ENCODE measurements at places on chromosomes 7 and 10.
A peak's percentile ranks its signal among the peaks of the same experiment; 100 is the strongest.

GRCh38 chr10:21912625-21913024 is 90.9 kb downstream of the DNAJC1 start:
- DNase-seq = no peak

GRCh38 chr10:79357180-79357579 is 9.9 kb downstream of the PPIF start:
- DNase-seq = peak; percentile 58

GRCh38 chr10:84095811-84096497 is 43.4 kb upstream of the GHITM start:
- no peak for DNase-seq

- no peak for DNase-seq
These were observed 130.7 kb downstream of the ADRA2A start for GRCh38 chr10:111207500-111207899.

GRCh38 chr7:103420857-103421384 is 25.1 kb downstream of the SLC26A5 start:
- no peak for DNase-seq

- no peak for DNase-seq
These were observed 4.3 kb upstream of the OR13A1 start for GRCh38 chr10:45319702-45320101.

DNA sequence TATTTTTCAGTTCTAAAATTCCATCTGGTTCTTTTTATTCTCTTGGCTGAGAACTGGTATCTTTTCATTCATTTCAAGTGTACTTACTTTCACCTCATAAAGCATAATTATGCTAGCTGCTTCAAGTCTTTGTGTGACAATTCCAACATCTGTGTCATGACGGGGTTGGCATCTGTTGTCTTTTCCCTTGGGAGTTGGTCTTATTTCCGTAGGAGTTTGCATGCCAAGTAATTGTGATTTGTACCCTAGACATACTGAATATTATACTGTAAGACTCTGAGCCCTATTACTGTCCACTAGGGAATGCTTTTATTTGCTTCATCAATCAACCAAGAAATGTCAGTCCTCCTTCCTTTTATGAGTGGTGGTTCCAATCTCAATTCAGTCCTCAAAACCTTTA is 24.6 kb upstream of the HUS1 start:
- no peak for DNase-seq

- DNase-seq = no peak
These were observed 199.5 kb upstream of the NFE2L3 start for GRCh38 chr7:25952261-25953057.

GRCh38 chr10:79385804-79386531 is 38.7 kb downstream of the PPIF start:
- DNase-seq = no peak

DNA sequence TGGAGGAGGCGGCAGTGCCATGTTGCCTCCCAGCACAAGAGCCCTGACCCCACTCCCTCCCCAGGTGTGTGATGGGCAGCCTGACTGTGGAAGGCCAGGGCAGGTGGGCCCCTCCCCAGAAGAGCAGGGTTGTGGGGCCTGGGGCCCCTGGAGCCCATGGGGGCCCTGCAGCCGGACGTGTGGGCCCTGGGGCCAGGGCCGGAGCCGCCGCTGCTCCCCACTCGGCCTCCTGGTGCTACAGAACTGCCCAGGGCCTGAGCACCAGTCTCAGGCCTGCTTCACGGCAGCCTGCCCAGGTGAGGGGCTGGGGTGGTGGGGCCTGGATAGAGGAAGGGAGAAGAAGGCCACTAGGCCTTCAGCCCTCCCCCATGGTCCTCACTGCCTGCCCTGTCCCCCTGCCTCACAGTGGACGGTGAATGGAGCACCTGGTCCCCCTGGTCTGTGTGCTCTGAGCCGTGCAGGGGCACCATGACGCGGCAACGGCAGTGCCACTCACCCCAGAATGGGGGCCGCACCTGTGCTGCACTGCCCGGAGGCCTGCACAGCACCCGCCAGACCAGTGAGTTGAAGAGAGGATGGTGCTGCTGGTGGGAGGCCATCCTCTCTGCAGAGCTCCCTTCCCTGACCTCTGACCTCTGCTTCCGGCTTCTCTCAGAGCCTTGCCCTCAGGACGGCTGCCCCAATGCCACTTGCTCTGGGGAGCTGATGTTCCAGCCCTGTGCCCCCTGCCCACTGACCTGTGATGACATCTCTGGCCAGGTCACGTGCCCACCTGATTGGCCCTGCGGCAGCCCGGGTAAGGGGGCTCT is 18.2 kb upstream of the ZNF467 start:
- no peak for DNase-seq

DNA sequence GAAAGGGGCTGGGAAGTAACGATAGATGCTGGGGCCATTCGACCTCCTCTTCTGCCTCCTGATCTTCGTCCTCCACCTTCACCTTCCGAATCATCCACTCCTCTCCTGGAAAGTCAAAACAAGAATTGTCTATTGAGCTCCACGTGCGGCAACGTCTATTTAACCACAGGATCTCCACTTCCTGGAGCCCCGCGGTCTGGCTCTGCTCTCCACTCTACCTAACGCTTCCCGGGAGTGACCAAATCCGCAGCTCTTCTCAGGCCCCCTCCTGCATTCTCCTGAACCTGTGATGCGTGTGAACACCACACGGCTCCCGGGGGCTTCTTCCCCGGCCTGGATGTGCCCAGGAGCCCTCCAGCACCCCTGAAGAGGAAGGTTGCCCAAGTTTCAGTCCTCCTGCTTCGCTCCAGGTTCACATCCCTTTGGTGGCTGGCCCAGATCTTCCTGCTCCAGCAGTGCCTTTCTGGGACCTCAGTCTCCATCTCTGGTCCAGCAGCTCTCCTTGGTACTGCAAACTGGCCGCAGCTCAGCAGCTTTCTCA is 7.2 kb downstream of the ZNF467 start:
- DNase-seq = no peak

DNA sequence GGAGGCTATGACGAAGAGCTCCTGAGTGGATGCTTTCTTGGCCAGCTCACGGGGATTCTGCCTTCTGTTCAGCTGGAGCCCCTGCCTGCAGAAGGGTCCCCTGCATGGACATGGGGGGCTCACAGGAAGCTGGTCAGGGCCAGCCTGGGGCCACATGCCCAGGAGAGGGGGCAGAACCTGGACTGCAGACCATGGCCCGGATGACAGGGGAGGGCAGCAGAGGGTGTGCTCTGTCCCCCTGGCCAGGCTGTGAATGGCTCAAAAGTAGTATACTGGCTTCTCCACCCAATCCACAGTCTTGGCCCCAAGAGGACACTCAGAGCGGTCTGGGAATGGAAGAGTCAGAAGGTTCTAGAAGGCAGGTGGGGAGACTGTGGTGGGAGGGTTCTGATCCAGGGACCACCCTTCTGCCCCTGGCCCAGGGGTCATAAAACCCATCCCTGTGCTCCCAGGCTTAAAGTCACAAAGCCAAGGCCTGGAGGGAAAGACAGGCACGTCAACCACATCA is 40.3 kb downstream of the PPIF start:
- no peak for DNase-seq

GRCh38 chr10:119496273-119496672 is 46.2 kb downstream of the RGS10 start:
- no peak for DNase-seq

GRCh38 chr7:97107192-97107800 is 10.2 kb upstream of the SDHAF3 start:
- no peak for DNase-seq

- DNase-seq = no peak
These were observed 24.4 kb downstream of the RALA start for GRCh38 chr7:39647816-39648215.

GRCh38 chr7:143042159-143042789 is 9.9 kb upstream of the OR6V1 start:
- DNase-seq = no peak

DNA sequence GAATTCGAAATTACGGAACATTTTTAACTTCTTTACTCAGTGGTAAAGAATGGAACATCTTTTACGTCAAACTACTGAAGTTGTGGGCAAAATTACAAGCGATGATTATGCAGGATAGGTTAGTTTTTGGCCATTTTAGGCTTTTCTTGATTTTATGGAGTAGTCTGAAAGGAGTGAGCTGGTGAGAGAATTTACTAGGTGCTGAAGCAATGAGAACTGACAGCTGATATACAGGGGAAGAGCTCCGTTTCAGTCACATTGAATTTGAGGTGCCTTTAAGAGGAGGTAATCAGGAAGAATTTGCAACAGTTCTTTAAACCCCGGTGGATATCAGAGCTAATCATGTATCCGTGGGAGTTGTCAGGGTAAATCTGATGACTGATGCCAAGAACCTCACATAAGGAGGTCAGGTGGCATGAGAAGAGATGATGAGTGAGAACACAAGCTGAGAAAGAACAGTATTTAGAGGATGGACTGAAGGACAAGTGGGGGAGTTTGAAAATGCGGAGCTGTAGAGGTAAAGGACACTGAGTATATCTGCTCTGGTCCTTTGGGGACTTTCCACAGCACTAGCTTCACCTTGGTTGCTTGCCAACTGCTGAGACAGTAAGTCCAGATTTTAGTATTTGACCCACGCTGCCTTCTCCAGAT is 104.3 kb downstream of the AHR start:
- DNase-seq = peak; percentile 67

- no peak for DNase-seq
These were observed 206.0 kb downstream of the SEMA3E start for GRCh38 chr7:83442911-83443310.

- no peak for DNase-seq
These were observed 346.5 kb downstream of the GRID1 start for GRCh38 chr10:86020134-86020533.

DNA sequence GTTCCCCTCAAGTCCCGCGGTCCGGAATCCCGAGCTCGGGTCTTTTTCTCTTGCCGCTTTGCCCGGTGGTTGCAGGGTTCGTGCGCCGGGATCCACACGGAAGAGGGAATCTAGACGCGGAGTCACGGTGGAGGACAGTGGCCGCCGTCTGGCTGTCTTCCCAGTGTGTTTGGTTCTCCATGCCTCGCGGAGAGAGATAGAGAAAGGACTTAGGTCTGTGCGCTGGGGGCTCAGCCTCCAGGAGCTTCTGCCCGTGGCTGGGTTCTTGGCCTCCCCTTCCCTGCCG is 1.6 kb downstream of the FFAR4 start:
- no peak for DNase-seq

- DNase-seq = no peak
These were observed 6.2 kb downstream of the SLC18A2 start for GRCh38 chr10:117246997-117247671.

DNA sequence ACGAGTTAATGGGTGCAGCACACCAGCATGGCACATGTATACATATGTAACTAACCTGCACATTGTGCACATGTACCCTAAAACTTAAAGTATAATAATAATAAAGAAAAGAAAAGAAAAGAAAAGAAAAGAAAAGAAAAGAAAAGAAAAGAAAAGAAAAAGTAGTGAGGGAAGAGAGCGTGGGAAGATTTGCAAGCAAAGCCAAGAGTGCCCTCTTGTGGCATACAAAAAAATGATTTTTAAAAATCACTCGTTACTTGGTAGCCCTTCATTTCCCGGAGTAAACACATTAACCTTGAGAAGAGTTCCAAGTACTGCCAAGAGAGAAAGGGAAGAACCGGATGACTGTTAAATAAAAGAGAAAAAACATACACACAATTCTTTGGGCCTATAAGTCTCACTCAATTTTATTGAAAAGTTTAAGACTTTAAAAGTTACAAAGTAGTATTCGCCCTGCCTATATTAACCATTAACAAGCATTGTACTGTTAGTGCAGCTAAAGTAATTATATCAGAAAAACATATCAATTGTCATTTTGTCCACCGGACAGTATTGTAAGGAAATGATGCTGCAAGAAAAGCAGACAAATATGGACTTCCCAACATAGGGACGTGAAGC is 6.2 kb upstream of the CH25H start:
- DNase-seq = no peak

- peak; percentile 25 for DNase-seq
These were observed 29.4 kb upstream of the AMPH start for GRCh38 chr7:38660427-38661099.

GRCh38 chr7:129394101-129394500 is 40.1 kb upstream of the STRIP2 start:
- no peak for DNase-seq

DNA sequence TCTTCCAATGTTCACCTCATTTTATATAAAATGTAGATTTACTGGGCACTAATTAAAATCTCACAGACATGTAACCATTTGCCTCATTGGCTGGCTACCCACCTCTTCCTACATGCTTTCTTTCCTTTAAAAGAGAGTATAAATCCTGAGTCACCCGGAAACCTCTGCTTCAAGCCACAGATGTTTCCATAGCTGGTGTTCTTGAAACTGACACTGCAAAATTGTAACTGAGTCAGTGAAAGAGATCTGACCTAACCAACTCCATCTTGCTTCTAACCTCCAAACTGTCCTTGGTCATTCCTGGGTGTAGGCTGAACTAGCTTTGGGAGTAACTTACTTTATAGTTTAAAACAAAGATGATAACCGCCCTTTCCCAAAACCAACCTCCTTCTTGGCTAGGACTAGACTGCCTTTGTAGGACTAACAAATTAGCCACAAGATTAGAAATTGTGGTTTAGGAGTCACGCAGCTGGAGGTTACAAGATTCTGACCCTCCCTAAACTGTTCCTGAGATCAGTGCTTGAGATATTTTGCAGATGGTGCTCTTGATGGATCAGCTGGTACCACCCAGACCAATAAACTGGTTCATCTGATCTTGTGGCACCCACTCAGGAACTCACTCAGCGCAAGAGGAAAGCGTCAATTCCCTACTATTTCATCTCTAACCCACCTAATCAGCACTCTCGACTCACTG is 33.5 kb downstream of the SVOPL start:
- no peak for DNase-seq

DNA sequence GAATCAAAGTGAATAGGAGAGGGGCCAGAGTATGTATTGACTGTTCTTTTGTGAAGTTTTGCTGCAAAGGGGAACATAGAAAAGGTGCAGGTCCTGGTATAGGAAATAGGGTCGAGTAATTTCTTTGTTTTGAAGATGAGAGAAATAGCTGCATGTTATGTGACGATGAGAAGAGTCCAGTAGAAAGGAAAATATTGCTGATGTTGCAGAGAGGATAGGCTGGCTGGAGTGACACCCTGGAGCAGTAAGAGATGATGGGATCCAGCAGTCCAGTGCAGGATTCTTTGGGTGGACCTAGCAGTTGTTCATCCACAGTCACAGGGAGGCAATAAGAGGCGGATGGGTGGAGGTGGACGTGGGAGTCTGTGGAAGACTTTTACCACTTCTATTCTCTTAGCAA is 2.1 kb upstream of the BMS1 start:
- no peak for DNase-seq

- DNase-seq = no peak
These were observed 982.3 kb downstream of the GATA3 start for GRCh38 chr10:9036711-9037204.

GRCh38 chr10:127968659-127969058 is 61.8 kb downstream of the PTPRE start:
- DNase-seq = no peak

GRCh38 chr10:66837335-66837734 is 88.5 kb upstream of the LRRTM3 start:
- no peak for DNase-seq
